ENCODE measurements at places on chromosomes 6 and 20.

- DNase-seq = no peak
Observed at GRCh38 chr6:3776881-3777507, 25.5 kb upstream of the PXDC1 start.

DNA sequence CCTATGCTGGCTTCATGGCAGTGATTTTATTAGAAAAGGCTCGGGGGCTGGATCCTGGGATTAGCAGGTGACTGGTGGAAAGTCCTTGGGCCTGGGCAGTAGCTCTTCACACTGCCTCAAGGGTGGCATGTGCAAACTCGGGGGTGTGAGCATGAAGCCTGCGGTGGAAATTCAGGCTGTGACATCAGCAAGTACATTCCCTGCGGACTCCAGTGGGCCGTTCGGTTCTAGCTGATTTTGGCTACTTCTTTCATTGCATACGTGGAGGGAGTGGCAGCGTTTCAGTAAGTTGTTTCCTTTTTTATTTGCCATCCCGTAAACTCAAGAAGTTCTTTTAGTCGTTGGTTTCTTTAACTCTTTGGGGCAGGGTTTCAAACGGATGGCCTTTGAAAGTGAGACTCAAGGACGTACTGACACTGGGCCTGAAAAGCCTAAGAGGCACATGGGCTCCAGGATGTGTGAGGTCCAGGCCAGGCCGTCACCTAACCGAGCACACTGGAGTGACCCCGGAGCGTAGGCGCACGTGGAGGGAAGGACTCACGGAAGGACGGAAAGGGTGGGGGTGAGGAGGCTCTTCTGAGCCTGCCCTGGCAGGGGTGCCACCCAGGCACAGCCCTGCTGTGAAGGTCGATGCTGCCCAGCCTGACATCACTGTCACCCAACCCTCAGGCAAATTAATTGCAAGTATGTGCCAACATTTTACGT lies 104.0 kb upstream of the FRMD1 start:
- no peak for DNase-seq

GRCh38 chr20:31809661-31810060 lies 9.5 kb upstream of the MYLK2 start:
- DNase-seq = no peak

GRCh38 chr6:14621518-14621917 lies 503.9 kb downstream of the CD83 start:
- no peak for DNase-seq

- no peak for DNase-seq
Observed at GRCh38 chr6:162777091-162777490, 49.3 kb downstream of the PACRG start.

- DNase-seq = no peak
Observed at GRCh38 chr20:59820204-59821041, 113.0 kb downstream of the SYCP2 start.

DNA sequence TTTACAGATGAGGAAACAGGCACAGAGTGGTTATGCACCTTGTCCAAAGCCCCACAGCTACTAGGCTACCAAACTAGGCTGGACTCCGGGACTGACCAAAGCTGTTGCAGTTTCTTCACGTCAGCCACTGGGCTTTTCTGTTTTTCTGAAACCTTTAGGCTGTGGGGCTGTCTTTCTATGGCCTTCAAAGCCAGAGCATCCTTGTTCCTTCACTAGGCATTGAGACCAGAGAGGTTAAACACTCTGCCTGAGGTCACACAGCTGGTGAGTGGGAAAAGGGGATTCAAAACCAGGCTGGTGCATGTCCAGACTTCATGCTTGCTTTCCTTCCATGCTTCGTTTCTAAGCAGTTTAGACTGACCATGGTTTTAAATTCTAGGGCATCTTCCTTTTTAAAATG lies 97.5 kb upstream of the KCNG1 start:
- DNase-seq = no peak

GRCh38 chr20:57594092-57594951 lies 25.9 kb downstream of the ZBP1 start:
- DNase-seq = no peak

GRCh38 chr6:144093658-144094057 lies 1.7 kb downstream of the SF3B5 start:
- DNase-seq = no peak

DNA sequence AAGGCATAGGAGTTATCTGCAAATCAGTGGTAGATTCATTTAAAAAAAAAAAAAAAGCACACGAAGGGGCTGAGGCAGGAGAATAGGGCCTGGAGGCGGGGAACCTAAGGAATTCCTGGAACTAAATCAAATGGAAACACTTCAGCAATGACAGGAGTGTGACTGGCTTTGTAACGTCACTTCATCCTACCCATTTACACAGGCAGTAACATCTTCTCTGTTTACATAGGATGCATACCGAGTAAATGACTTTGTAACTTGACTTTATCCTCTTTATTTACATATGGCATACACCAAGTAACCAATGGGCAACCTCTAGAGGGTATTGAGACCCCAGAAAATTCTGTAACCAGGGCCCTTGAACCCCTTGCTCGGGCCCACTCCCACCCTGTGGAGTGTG lies 56.4 kb upstream of the IYD start:
- no peak for DNase-seq

DNA sequence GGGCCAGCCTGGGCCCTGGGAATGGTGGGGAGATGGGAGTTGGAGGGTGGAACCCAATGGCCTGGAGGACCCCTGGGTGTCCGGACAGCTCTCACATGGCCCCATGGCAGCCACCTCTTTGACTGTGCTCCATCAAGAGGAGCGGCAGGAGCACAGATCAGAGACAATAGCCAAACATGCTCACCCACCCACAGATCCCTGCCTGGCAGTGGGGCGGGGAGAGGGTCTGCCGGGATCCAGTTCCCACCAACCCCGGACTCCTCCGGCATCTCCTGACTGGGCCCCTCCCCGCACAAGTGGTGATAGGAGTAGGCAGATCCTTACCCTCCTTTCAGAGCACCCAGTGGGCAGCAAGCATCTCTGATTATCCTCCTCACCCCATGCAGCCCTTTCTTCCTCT lies 31.9 kb upstream of the MRPS18A start:
- no peak for DNase-seq

DNA sequence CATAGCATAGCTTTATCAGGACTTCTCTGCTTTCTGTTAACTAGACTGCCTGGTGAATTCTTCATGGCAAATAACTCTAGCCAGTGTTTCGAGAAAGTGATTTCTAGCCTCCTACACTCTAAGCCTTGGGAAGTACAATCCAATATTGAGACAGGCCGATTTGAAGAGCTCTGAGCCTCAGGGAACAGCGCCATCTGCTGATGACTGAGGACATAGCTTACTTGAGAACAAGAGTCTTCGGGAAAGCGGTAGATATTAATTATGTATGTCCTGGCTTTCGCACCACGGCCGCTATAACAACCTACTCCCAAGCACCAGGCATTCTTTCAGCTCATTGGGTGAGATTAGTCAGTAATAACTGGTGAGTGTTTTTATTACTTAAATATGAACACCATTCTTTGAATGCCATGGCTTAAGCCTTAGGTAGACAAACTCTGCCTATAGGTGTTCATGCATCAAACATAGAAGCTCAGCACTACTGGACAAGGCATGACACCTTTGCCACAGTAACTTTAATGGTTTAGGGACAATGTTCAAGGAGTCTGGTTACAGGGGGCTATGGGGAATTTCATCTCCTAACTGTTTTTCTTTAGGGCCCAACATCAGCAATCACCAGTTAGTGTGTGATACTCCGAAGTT lies 518.6 kb downstream of the BMP2 start:
- DNase-seq = peak; percentile 38

GRCh38 chr6:83844170-83844569 lies 9.0 kb upstream of the RIPPLY2 start:
- DNase-seq = no peak

- no peak for DNase-seq
Observed at GRCh38 chr6:120966321-120966720, 368.0 kb downstream of the TBC1D32 start.

DNA sequence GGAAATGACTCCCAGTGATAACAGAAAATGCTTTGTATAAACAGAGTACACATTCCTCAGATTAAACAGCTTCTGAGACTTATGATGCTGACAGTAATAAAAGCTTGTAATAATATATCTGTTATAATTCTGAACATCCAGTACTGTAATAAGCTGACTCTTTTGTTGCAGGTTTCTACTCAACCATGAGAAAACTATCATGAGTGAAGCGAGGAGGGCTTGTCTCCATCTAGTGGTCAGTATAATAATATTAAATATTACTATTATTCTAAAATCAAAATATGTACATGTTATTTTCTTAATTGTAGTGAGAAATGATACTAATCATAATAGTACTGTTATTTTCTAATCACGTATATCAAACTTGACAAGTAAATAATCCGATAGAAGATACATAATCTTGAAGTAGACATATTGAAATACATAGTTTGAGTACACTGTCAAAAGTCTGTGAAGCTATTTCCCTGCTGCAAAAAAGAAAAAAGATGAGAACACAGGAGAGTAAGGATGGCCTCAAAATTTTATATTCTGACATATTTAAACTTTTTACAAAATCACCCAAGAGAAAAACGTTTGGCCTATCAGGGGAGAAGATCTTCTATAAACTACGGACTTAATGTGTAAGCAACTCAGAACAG lies 183.1 kb downstream of the MOXD1 start:
- no peak for DNase-seq

DNA sequence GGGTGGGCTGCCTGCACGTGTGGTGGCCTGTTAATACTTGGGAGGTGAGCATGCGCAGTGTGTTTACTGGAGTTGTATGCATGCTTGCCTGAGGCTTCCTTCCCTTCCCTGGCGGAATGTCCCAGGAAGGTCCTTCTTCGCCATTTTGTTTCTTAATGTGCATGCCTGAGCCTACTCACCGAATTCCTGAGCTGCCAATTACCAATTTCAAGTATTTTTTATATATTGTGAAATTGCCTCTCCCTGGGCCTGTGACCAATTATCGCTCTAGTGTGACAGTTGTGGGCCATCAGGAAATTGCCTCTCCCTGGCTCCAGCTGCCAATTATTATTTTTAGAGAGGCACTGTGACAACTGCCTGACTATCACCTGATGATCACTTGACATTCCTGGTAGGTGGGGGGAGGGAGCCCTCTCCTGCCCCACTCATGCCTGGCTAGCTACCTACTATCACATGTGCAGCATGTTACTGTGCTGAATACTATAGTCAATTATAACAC lies 70.0 kb downstream of the FAM50B start:
- DNase-seq = peak; percentile 79

- DNase-seq = no peak
Observed at GRCh38 chr20:63258781-63259180, 4.5 kb upstream of the NKAIN4 start.

DNA sequence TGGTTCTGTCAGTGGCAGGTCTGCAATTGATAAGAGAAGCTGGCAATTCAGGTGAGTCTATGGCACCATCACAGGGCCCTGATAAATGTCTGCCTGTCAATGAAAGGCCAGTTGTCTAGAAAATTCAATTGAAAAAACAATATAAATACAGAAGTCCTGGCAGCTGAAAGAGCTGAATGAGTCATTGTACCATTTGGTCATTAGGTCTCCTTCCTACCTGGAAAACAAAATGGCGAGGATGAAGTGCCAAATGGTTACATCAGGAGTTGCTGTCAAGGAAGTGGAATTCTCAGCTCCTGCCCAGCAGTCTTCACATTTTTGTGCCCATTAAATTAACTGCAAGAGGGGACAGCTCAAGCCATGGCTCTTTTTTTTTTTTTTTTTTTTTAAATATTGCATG lies 37.7 kb downstream of the PEX7 start:
- DNase-seq = no peak

DNA sequence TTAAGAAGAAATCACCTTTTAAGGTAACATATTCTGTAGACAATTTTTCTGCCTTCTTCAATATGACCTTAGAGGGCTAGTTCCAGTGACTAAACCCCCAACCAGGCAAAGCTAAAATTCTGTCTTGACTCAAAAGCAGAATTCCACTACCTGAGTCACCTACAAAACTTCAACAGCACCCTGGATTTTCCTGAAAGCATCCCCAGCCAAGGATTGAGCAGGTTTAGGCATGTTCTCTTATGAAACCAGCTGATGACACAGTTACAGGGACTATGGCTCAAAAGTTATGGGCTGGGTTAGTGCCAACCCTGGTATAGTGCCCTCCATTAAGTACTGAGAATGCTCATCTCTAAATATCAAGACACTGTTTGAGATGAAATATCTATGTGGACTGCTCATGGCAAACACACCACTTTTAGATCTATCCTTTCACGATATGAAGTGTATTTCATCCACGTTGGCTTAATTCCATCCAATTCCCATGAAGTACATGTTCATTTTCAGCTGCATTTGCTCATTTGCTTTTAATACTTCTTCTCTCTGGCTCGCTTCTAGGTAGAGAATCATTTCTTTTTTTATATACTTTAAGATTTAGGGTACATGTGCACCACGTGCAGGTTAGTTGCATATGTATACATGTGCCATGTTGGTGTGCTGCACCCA lies 53.6 kb upstream of the TNFAIP3 start:
- DNase-seq = no peak

DNA sequence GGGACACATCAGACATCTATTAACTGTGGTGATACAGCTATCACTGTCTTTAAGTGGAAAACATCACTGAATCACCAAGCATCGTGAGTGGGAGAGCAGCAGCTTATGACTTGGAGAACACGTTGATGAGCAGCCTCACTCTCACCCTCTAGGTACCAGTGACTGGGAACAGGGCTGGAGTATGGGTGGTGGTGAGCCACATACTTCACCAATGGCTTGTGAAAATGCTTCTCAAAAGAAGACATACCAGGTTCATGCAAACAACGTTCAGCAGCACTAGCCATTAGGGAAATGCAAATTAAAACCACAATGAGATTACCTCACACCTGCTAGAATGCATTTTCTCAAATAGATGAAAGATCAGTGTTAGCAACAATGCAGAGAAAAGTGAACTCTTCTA lies 25.3 kb downstream of the SNX5 start:
- DNase-seq = no peak

DNA sequence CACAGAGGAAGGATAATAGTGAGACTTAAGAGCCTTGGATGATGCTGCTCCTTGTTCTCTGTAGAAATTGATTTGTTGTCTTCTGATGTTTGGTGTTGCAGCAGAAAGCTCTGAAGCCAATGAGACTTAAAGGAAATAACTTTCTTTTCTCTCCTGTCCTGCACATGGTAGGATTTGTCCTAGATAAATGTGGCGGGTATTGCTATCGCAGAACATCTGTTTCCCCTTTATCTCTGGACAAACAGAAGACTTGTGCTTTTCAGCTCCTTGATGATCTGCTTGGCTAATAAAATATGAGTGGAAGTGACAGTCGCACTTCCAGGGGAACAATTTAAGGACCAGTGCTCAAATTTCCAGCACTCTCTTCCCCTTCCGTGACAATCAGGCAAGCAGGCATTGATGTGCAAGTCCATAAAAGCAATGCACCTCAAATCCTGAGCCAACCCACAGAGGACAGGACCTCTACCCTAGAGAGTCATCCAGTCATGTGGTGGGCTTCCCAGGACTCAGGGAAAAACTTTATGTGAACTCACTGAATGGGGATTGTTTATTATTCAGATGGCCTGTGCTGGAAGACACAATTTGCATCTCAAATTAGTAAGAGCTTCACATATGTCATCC lies 9.9 kb upstream of the NCR2 start:
- DNase-seq = no peak

- DNase-seq = no peak
Observed at GRCh38 chr20:61769286-61769832, 296.3 kb downstream of the TAF4 start.

Data from fibroblast of skin of left biceps (primary cell).